ENCODE measurements at places on chromosomes 11 and 22.
A peak's percentile ranks its signal among the peaks of the same experiment; 100 is the strongest.

DNA sequence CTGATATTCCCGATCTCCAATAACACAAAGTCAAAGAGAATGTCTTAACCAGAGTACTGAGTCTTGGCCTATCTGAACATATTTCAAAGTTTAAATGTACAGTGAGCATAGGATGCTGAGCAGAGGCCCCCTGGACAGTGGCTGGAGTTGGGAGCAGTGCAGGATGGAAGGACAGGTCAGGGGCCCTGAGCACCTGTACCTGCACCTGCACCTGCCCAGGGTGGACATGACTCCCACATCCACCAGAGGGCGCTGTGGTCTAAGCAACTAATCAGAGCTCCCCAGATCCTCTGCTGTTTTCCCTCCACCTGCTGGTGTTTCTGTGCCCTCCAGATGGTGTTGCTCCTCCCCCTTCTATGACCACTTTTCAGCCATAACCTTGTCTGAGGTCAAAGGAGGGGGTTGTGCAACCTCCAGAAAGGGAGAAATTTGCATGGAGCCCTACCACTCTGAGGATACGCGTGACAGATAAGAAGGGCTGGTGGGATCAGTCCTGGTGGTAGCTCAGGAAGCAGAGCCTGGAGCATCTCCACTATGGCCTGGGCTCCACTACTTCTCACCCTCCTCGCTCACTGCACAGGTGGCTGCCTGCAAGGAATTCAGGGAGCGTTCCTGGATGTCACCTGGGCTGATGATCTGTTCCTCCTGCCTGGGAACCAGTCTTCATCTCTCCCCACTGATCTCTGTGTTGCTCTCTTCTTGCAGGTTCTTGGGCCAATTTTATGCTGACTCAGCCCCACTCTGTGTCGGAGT is 49.1 kb upstream of the VPREB1 start:
- DNase-seq = peak; percentile 74

DNA sequence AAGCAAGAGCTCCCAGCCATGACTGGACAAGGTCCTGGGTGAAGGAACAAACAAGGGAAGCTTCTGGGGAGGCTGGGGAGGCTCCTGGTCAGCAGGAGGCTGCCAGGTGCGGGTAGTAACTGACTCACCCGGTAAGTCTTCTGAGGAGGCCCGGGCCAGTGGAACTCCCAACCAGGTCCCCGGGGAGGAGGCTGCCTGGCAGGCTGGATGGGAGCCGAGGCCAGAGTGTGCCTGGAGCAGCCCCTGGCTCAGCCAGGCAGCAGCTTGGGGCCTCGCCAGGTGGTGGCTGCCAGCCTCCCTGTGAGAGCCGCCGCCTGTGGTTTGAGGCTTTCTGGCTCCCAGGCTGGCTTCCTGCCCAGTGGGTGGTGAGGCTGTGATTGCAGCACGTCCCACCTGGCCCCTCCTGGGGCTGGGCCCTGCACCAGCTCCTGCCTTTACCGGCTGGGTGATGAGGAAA is 46.2 kb downstream of the IGF2 start:
- no peak for DNase-seq

DNA sequence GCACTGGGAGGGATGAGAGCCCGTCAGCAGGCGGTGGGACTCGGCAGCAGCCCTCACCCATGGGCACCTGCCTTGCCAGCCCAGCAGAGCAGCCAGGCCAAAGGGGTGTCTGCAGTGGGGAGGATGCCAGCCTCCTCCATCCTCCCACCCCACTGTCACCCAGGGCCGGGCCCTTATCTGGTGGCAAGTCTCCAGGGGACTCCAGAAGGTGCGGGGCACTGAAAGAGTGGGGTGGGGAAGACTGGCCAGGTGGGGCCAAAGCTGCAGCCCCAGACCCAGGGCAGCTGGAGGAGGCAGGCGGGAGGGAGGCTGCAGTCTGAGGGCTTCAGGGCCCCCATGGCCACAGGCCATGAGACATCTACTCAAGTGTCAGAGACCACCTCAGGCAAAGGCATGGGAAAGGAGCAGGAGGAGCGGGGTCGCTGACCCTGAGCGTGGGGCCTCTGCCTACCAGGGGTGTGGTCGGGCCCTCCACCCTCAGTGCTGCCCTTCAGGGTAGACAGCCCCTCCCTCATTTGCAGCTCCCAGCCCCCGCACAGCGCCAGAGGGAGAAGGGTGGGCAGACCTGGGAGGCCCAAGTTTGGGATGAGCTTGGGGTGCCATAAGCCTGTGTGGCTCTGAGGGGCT is 3.5 kb downstream of the DGCR6L start:
- no peak for DNase-seq

DNA sequence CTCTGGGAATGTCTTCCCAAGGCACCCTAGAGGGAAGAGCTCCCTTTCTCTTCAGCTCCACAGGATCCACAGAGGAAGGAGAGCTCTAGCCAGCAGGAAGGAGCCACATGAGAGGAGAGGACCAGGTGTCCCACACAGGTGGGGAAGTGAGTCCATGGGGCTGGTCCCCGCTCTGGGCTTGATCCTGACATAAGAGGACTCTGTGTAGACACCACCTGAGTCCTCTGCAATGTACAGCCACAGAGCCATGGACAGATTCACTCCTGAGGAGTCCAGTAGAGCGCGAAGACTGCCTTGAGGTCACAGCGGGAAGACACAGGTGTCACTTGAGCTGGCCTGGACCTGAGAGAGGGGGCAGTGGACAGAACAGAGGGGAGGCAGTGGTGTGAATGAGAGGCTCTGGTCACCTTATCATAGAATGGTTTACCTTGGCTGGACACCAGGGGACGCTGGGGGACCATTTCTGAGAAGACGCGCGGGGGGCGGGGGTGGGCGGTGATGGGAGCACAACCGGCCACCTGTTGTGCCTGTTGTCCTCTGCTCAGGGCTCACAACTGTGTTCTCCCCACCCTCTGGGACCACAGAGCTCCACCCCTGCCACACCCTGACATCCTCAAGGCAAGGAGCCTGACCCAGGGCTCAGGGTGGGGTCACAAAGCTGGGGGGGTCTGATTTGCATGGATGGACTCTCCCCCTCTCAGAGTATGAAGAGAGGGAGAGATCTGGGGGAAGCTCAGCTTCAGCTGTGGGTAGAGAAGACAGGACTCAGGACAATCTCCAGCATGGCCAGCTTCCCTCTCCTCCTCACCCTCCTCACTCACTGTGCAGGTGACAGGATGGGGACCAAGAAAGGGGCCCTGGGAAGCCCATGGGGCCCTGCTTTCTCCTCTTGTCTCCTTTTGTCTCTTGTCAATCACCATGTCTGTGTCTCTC is 128.2 kb downstream of the ZNF280B start:
- DNase-seq = no peak

DNA sequence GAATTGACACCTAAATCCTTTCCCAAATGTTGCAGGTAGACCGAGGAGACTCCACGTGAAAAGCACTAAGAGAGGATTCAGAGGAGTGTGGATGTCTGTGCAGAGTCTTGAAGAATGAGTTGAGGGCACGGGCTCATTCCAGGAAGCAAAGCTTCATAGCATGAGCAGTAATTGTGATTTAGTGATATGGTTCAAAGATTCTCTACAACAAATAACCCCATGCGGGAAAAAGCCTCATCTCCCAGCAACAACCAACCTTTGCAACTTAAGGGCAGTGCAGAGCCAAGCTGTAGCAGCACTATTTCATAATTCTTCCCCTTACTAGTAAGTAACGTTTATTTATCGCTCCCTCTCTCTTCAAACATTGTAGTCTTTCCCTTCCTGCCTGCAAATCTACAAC is 87.5 kb upstream of the CLMP start:
- DNase-seq = no peak

- DNase-seq = no peak
These were observed 9.9 kb upstream of the TMPRSS4 start for GRCh38 chr11:118067006-118067405.

DNA sequence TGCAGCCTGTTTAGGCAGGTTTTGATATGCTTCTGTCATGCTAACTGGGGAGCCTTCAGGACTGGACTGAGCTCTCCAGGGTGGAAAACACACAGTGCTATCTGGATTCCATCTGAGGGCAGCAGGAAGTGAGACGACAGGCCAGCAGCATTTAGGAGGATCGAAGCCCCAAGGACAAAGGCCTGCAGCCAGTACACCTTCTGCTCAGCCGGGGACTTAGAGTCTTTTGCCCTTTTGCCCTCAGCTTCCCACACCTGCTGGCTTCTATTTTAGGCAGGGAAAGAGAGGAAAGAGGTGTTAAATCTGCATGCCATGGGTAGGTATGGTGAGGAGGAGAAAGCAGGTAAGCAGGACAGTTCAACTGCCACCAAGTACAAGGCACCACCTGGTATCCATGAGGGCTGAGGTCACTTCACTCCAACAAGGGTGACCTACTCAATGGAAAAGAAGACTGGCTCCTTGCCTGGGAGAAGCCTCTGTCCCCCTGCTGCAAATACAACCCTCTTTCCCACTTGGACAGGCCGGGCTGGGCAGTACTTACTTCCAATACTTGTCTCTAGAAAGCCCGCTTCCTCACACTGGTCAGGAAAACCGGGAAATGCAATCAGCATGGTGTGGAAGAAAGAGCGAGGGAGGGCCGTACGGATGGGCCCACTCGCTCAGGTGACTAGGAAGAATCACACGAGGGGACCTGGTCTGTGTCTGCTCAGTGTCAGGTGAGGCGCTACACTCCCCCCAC is 12.3 kb downstream of the LARGE2 start:
- DNase-seq = no peak

DNA sequence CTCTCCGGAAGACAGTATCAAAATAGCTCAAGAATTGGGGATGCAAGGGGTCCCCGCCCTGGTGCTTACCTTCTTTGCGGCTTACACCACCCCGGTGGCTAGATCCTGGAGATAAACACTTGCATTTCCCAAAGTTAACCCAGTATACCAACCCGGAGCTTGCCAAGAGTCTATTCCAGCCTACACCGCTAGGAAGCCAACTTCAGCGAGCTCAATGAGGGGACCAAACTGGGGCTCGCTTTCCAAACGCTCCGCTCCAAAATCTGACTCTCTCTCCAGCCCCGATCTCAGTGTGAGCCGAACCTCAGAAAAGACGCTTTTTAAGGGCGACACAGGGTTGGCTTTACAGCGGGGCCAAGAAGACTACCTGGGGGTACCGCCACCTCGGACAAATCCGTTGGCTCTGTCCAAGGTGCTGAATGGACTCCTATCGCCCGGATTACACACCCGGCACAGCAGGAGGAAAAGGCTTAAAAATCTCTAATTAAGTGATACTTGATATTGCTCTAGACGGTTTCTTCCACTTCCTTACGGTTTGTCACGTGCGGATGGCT is 20.1 kb upstream of the BDNF start:
- no peak for DNase-seq

- no peak for DNase-seq
These were observed 913 bp downstream of the ZNHIT2 start for GRCh38 chr11:65116370-65117205.

DNA sequence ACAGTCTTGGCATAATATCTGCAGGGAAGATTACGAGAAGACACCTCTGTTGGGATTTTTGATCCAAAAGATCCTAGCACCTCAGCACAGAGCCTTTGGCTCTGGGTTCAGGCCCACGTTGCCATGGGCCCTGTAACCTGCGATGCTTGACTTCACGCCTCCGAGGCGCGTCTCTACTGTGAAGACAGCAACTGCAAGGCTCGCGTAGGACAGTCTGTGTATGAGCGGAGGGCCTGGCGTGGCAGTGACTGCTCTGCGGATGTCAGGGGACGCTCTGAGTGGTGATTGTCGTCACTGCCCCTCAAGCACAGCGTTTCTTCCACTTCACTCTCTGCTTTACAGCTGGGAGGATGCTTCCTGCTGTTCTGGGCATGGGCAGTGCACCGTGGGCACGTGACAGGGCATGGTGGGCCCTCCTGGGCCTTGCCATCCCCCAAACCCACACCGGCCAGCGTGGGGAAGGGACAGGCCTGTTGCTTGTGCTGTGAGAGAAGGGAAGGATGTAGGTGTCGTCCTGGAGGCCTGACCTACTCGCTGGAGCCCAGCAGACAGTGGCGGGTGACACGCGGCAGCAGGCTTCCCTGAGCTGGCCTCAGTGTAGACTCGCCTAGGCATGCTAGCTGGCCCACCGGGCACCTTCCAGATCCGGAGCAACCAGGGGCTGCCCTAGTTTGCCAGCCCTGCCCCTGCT is 26.5 kb downstream of the GLB1L2 start:
- DNase-seq = no peak

- DNase-seq = no peak
These were observed 2.9 kb upstream of the OR52J3 start for GRCh38 chr11:5043380-5043779.

DNA sequence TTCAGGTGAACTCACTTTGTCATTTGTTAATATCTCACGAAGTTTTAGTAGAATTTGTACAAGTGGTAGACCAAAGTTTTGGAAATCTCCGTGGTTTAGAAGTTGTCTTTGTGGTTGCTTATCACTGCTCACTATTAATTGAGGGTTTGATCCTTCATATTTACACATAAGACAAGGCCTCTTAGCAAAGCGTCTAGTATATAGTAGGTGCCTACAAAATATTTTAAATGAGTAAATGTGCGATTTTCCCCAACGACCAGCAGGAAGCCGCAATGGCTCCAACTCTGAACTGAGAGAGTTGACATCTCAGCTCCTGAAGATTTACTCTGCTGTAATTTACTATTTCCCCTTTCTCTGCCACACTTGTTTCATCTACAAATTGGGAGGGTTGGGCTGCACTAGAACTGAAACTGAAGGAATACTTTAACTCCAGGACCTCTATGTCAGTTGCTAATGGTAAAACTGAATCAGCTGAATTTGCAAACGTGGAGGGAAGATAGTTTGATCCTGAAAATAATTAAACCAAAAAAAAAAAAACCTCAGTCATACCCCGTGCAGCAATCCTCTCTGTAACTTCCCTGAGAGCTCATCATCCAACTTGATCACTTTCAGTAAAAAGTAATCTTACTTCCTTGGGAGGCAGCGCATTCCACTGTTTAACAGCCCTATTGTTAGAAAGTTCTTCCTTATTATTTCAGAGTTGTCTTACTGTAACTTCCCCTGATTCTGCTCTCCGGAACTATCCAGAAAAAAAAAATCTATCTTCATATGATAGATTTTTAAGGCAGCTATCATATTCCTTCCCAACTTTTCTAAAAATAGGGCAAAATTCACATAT is 1.3 kb upstream of the SBF2 start:
- no peak for DNase-seq

GRCh38 chr11:100629671-100630070 is 57.4 kb upstream of the ARHGAP42 start:
- no peak for DNase-seq

Measured in stimulated activated CD8-positive, alpha-beta memory T cell treated with anti-CD3 and anti-CD28 coated beads, Interleukin-4, amount 100 ng/mL, for 4 hours (primary cell).